Activated naive CD4-positive, alpha-beta T cell treated with anti-CD3 and anti-CD28 coated beads, Interleukin-2, amount 50 U/mL, for 72 hours (primary cell): ENCODE measurements at places on chromosomes 6 and 20. TPM values are rescaled to one million over a fixed set of nuclear protein-coding genes. Genes with fewer than 3 reads are reported as not detected.

EFCAB8 gene
- total RNA-seq, result 0.70 TPM

B3GALT4 gene
- total RNA-seq, result 3.7 TPM

ZDHHC14 gene
- 3.7 TPM for total RNA-seq

BPIFB3 gene
- not detected for total RNA-seq

ATRN gene
- 10.6 TPM for total RNA-seq

SPEF1 gene
- 0.14 TPM for total RNA-seq

C2 gene
- 5.2 TPM for total RNA-seq

TCP11 gene
- not detected for total RNA-seq

LKAAEAR1 gene
- not detected for total RNA-seq

HTR1E gene
- total RNA-seq, result not detected

CST2 gene
- total RNA-seq, result not detected

DDX27 gene
- 42.1 TPM for total RNA-seq

TFAP2D gene
- not detected for total RNA-seq

CGAS gene
- 22.1 TPM for total RNA-seq

PRPH2 gene
- total RNA-seq, result not detected

TRIM31 gene
- total RNA-seq, result not detected

UFL1 gene
- total RNA-seq, result 32.7 TPM

CRIP3 gene
- total RNA-seq, result 4.2 TPM

KLC4 gene
- 50.1 TPM for total RNA-seq

PDYN gene
- not detected for total RNA-seq

ANKRD66 gene
- not detected for total RNA-seq

MOCS1 gene
- total RNA-seq, result 3.9 TPM

ZNF335 gene
- total RNA-seq, result 31.0 TPM

SMLR1 gene
- total RNA-seq, result not detected

LY6G6F gene
- total RNA-seq, result not detected

ZNF165 gene
- 35.7 TPM for total RNA-seq

PLCB4 gene
- total RNA-seq, result not detected

NFATC2 gene
- total RNA-seq, result 39.4 TPM

TRIM10 gene
- total RNA-seq, result 0.70 TPM

CRISP3 gene
- total RNA-seq, result not detected

FAM210B gene
- total RNA-seq, result 6.3 TPM

PBOV1 gene
- total RNA-seq, result not detected

BMP2 gene
- not detected for total RNA-seq

COL10A1 gene
- not detected for total RNA-seq

ULBP1 gene
- total RNA-seq, result 0.77 TPM

TMEM14C gene
- total RNA-seq, result 91.1 TPM

SIRPA gene
- total RNA-seq, result 0.12 TPM

PGC gene
- total RNA-seq, result not detected

TUBB1 gene
- 0.09 TPM for total RNA-seq

KIF3B gene
- 37.8 TPM for total RNA-seq

STX11 gene
- total RNA-seq, result 24.6 TPM

TTK gene
- total RNA-seq, result 32.6 TPM

PTPRK gene
- total RNA-seq, result 5.1 TPM

SIRPB1 gene
- total RNA-seq, result 1.9 TPM

ZC2HC1B gene
- not detected for total RNA-seq

LIN28B gene
- not detected for total RNA-seq

THBD gene
- total RNA-seq, result not detected

WTAP gene
- 89.9 TPM for total RNA-seq

TMC2 gene
- not detected for total RNA-seq
